ENCODE measurements at places on chromosomes 2 and 18.

DNA sequence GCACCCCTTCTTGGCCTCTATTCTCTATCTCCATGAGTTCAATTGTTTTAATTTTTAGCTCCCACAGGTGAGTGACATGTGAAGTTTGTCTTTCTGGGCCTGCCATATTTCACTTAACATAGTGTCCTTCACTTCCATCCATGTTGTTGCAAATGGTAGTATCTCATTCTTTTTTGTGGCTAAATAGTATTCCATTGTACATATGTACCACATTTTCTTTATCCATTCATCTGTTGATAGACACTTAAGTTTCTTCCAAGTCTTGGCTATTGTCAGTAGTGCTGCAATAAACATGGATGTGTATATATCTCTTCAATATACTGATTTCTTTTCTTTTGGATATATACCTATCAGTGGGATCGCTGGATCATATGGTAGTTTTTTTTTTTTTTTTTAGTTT, 9.0 kb downstream of the STRADB start:
- no peak for DNase-seq

DNA sequence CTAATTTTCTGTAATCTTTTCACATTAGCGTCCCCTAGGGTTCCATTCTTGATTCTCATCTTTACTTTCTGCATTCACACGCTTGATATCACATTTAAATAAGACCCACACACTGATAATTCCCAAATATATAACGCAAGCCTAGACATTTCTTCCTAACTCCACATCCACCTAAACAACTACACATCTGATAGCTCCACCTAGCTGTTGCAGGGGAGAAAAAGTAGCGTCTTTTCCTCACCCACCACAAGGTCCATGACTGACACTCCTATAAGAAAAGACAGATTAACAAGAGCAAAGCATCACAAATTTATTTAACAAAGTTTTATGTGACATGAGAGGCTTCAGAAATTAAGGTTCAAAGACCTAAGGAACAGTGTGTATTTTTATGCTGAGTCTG, 862.2 kb upstream of the DDX18 start:
- DNase-seq = no peak

DNA sequence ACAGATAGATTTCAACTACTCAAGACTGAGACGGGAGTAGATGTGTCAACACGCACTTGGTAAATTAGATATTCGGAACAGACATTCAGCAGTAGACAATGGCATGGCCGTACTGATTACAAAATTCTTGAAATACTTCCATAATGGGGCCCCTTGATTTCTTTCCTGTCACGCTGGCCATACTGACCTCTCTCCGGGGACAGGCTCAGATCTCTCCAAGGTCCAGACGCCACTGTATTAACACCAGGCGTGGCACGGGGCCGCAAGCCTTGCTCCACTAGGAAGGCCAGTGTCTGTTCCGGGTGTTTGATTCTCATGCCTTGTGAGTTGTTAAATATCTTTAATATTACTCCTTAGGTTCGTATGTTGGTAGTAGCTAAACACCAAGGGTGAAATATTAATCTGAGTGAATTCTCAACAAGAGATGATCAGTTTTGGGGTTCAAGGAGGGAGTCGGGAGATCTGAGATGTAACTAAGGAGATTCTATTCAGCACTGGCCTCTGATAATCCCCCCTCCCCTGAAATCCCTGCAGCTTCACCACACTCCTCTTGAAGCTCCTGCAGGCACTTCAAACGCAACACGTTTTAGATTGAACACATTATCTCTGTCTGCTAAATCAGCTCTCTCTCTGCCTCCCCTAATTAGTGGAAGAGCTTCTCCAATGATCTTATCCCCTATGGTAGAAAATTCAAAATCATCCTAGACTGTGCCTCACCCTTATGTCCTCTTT, 2.2 kb upstream of the EHD3 start:
- DNase-seq = no peak

- DNase-seq = no peak
Observed at GRCh38 chr18:66894851-66895250, 291.0 kb upstream of the CDH19 start.

GRCh38 chr18:8976606-8977005, 125.9 kb upstream of the NDUFV2 start:
- DNase-seq = no peak

GRCh38 chr2:218995561-218995960, 2.3 kb upstream of the CRYBA2 start:
- DNase-seq = no peak

- DNase-seq = no peak
Observed at GRCh38 chr2:123362671-123363440, 662.2 kb upstream of the CNTNAP5 start.

DNA sequence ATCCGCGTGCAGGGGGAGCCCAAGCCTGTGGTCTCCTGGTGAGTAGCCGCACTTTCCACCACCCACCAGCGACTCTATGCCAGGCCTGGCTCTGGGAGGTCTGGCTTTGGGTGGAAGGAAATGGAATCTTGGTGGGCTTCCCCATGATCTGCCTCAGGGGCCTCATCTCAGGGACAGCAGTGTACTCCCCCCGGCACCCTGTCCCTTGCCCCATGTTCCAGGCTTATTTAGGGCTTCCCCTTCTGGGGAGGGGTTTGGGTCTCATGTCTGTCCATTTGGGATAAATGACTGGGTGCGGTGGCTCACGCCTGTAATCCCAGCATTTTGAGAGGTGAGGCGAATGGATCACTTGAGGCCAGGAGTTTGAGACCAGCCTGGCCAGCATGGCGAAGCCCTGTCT, 27.7 kb downstream of the SPEG start:
- no peak for DNase-seq

Measured in hippocampal formation (tissue), 2 donors.